ENCODE measurements at places on chromosomes 3 and 15. TPM values are rescaled to one million over a fixed set of nuclear protein-coding genes. Genes with fewer than 3 reads are reported as not detected.

The CCDC80 gene
- 0.07 TPM for polyA plus RNA-seq

The GPR62 gene
- polyA plus RNA-seq: not detected

The ZPLD1 gene
- not detected for polyA plus RNA-seq

The SNTN gene
- not detected for polyA plus RNA-seq

The SLC9C1 gene
- polyA plus RNA-seq: not detected

The C3orf85 gene
- not detected for polyA plus RNA-seq

The CLCN2 gene
- polyA plus RNA-seq: 0.30 TPM

The KIF9 gene
- 3.7 TPM for polyA plus RNA-seq

The LDHAL6B gene
- not detected for polyA plus RNA-seq

The HGD gene
- polyA plus RNA-seq: not detected

The FHIT gene
- 7.8 TPM for polyA plus RNA-seq

The RARRES1 gene
- polyA plus RNA-seq: not detected

The MRPS11 gene
- polyA plus RNA-seq: 58.1 TPM

The CCRL2 gene
- 1.4 TPM for polyA plus RNA-seq

The P2RY14 gene
- polyA plus RNA-seq: 0.98 TPM

The RHOV gene
- polyA plus RNA-seq: not detected

The FAM240A gene
- not detected for polyA plus RNA-seq

The COL7A1 gene
- not detected for polyA plus RNA-seq

The SNX22 gene
- polyA plus RNA-seq: 1.00 TPM

The NPAP1 gene
- not detected for polyA plus RNA-seq

The ALG1L2 gene
- polyA plus RNA-seq: not detected

The KLHL40 gene
- polyA plus RNA-seq: not detected

The VGLL3 gene
- polyA plus RNA-seq: not detected

The PP2D1 gene
- polyA plus RNA-seq: 0.23 TPM

The SPATA12 gene
- not detected for polyA plus RNA-seq

The GOLGA6A gene
- polyA plus RNA-seq: not detected

The BLM gene
- polyA plus RNA-seq: 6.4 TPM

The GRIP2 gene
- 0.18 TPM for polyA plus RNA-seq

The PRTG gene
- not detected for polyA plus RNA-seq

Data from CD4-positive, CD25-positive, alpha-beta regulatory T cell (primary cell).